Osteoblast (primary cell): ENCODE measurements at places on chromosomes 3 and 15. TPM values are rescaled to one million over a fixed set of nuclear protein-coding genes. Genes with fewer than 3 reads are reported as not detected.
A peak's percentile ranks its signal among the peaks of the same experiment; 100 is the strongest.

GRCh38 chr3:185409957-185410356 is 47.0 kb downstream of the MAP3K13 start:
- no peak for DNase-seq

DNA sequence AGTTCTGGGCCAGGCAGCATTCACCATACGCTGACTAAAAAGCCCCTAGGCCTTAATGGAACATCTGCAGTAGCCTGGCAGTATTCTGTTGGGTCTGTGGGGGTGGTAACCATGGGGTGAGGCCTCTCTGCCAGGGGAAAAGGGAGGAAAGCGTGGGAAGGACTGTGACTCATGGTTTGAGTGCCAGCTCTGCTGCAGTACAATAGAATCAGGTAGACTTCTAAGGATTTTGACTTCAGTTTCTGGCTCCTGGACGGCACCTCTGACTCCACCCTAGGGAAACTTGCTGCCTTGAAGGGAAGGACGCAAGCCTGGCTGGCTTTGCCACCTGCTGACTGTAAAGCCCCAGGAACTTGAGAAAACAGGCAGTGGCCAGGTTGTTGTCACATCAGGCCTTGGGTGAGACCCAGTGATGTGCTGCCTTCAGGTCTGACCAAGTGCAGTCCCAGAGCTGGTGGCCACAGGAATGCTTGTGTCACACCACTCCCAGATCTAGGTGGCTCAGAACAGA is 148.6 kb downstream of the SUCNR1 start:
- DNase-seq: no peak

DNA sequence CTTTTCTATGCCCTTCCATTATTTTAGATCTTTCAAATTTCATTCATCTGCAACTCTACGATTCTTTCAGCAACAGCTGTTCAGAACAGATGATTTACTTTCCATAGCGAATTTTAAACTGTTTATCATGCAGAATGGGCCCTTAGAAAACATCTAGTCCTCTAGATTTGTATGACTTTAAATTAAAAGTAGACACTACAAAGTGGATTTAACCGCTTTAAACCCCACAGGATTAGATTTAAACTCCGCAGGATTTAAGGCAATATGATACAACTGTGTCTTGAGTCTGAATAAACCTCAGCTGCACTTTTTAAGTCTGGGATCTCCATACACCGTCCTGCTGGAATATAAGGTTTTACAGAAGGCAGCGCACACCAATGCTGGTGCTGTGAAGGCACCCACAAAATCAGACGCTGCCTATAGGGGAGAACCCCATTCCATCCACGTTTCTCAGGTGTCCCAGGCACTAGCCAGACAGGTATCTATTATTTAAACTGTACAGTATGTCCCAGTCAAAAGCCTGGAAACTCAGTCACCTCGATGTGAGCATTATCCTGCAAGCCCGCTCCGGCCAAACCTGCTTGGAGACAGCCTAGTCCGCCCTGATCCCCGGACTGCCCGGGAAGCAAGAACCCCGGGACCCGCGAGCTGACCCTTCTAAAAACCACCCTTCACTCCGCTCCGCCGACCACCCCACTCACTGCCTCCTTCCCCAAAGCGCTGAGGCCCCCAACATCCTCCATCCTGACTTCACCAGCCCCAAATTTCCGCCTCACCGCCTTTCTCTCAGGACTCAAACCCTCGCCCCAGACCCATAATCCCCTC is 768 bp downstream of the ANO10 start:
- DNase-seq: peak; percentile 79

GRCh38 chr3:114714957-114715460 is 421.2 kb downstream of the TIGIT start:
- no peak for DNase-seq

- DNase-seq: no peak
Observed at GRCh38 chr3:138578961-138579574, 15.0 kb downstream of the CEP70 start.

DNA sequence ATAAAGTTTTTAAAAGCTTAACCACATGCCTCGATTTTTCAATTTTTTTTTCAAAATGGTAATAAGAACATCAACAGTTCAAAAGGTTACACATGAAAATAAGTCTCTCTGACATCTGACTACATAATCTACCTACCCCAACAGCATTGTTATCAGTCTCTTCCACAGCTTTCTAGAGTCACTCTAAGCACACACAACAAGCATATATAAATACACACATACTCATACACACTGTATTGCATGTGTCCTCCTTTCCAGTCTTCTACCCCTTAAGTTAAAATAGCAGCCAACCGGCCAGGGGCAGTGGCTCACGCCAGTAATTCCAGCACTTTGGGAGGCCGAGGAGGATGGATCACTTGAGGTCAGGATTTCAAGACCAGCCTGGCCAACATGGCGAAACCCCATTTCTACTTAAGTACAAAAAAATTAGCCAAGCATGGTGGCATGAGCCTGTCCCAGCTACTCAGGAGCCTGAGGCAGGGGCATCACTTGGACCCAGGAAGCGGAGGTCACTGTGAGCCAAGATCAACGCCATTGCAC is 12.2 kb downstream of the TBL1XR1 start:
- peak; percentile 39 for DNase-seq

- no peak for DNase-seq
Observed at GRCh38 chr3:128784232-128784631, 58.2 kb downstream of the RAB7A start.

- no peak for DNase-seq
Observed at GRCh38 chr3:50625231-50626182, 8.6 kb downstream of the MAPKAPK3 start.

- no peak for DNase-seq
Observed at GRCh38 chr3:116971531-116971930, 262.0 kb downstream of the TUSC7 start.

GRCh38 chr3:55481744-55482495 is 5.2 kb downstream of the WNT5A start:
- peak; percentile 88 for DNase-seq

Gene SKOR1
- total RNA-seq: 0.29 and 0.36 TPM in 2 replicates

Gene FBXL22
- total RNA-seq: 0.59 and 1.8 TPM in 2 replicates

Gene ACOX2
- 28.6 and 29.8 TPM in 2 replicates for total RNA-seq
